Stimulated activated CD4-positive, alpha-beta T cell treated with anti-CD3 and anti-CD28 coated beads, TNF-alpha, amount 100 ng/mL, for 24 hours (primary cell): ENCODE measurements at places on chromosomes 5 and 9.

DNA sequence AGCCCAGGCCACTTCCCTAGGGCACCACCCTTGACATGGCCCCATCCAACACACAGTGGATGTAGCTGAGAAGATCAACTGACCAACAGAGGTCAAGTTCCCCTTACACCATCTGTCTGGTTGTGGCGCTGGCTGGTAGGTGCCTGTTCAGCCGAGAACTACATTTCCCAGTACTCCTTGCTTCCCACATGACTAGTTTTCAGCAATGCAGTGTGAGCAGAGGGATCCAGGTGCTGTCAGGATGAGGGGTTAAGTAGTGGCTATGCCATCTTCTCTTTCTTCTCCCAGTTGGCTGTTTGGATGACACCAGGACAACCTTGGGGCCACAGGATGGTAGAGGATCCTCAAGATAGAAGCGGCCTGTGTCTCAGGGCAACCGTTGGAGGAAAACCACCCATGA lies 48.6 kb upstream of the SH3PXD2B start:
- DNase-seq, result no peak

DNA sequence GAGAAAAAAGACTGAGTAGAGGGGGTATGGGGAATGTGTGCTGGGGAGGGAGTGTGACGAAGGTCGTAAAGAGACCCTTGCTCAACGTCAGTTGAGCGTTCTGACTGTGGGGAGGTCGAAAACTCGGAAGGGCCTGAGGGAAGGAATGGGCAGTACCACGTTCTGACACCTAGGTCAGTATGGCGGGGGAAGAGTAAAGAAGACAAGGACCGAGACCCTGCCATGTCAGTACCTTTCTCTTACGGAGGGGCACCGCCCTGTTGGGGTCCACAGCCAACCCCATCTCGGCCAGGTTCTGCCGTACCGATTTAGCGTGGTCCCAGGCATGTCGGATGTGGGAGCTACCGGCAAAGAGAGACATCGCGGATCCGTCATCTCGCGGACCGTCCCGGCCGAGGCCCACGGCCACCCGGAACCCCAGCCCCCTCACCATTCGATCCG lies 375 bp downstream of the NOP16 start:
- DNase-seq, result no peak

GRCh38 chr9:4812858-4813257 lies 20.1 kb downstream of the RCL1 start:
- DNase-seq, result no peak

DNA sequence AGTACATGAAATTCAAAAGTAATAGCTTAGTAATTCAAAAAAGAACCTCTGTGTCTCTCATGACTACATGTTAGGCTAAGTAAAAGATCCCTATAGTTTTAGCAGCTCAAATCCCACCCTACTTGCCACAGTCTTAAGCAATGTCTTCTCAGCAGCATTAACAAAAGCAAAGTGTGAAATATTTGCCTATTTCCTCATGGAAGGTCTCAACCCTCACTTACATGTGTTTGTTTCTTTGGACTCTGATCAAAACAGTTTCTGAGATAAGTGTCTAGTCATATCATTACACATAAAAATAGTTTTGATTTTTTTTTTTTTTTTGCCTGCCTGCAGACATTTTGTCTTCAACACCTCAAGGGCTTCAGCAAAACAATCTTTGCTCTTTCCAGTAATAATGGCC lies 310.5 kb downstream of the CETN3 start:
- DNase-seq, result no peak

- DNase-seq, result no peak
Measured at GRCh38 chr9:129649726-129650679, 8.1 kb upstream of the ASB6 start.

GRCh38 chr5:15946026-15946425 lies 233.6 kb downstream of the MARCHF11 start:
- DNase-seq, result no peak

GRCh38 chr9:107948601-107949000 lies 459.0 kb upstream of the KLF4 start:
- DNase-seq, result no peak

- DNase-seq, result no peak
Measured at GRCh38 chr5:5351288-5351979, 71.0 kb upstream of the ICE1 start.

GRCh38 chr9:109419531-109419930 lies 78.6 kb downstream of the PTPN3 start:
- no peak for DNase-seq
